CD4-positive, CD25-positive, alpha-beta regulatory T cell (primary cell): ENCODE measurements at places on chromosomes 2 and 18. TPM values are rescaled to one million over a fixed set of nuclear protein-coding genes. Genes with fewer than 3 reads are reported as not detected.

The CTNNA2 gene
- total RNA-seq, result not detected

- H3K27ac ChIP-seq, result no peak overlapping the region
- H3K36me3 ChIP-seq, result no peaks in the 10 kb centered on the region
- H3K27me3 ChIP-seq, result peaks cover 2% of the 10 kb centered on the region
- DNase-seq, result no peak
Measured at GRCh38 chr2:69104261-69104660, 91.3 kb downstream of the ANTXR1 start.

GRCh38 chr18:21851327-21851961, 110.9 kb downstream of the MIB1 start:
- peak; percentile 6 for DNase-seq
- no peaks in the 10 kb centered on the region for H3K27me3 ChIP-seq
- H3K4me3 ChIP-seq, result no peak overlapping the region
- no peaks in the 10 kb centered on the region for H3K4me1 ChIP-seq
- H3K27ac ChIP-seq, result no peak overlapping the region
- peaks cover 44% of the 10 kb centered on the region for H3K36me3 ChIP-seq

DNA sequence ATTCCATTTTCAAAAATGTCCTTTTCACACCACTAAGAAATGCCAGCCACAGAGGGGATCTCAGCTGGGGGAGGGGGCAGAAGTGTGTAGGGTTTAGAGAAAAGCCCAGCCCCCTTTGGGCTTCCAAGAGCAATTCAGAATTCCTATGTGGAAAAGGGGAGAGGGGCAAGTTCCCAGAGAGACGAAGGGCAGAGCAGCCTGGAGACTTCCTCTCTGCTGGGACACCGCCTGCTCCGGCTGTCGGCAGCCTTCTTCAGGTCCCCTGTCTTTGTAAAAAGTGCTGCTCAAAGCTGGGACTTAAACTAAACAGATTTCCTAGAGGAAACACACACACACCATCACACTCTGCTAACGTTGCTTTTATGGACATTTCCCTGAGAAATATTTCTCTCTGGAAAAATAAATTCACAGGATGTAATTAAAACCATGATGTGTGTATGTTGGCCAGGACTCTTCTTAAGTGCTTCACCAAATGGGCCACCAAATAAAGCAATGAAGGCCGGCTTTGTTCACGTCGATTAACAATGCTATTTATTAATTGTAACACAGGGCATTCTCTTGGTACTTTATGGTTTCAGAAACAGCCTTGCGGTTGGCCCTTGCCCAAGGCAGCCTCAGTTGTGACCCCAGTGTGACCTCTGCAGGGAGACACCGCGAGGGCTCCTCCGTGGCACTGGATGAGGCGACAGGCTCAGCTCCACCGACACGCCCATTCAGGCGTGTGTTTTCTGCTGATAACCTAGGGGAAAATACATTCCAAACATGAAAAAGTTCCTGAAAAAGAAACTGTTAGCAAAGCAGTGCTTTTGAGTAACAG, 5.6 kb upstream of the ASB1 start:
- no peak overlapping the region for H3K27ac ChIP-seq
- peaks cover 5% of the 10 kb centered on the region for H3K4me1 ChIP-seq
- no peak overlapping the region for H3K4me3 ChIP-seq
- no peak for DNase-seq
- no peaks in the 10 kb centered on the region for H3K27me3 ChIP-seq

- no peak for DNase-seq
- H3K36me3 ChIP-seq, result no peaks in the 10 kb centered on the region
- no peak overlapping the region for H3K4me3 ChIP-seq
- no peak overlapping the region for H3K27ac ChIP-seq
- no peaks in the 10 kb centered on the region for H3K4me1 ChIP-seq
- H3K27me3 ChIP-seq, result peaks cover 17% of the 10 kb centered on the region
Measured at GRCh38 chr2:200733713-200734198, 78.0 kb upstream of the BZW1 start.

The TRIM54 gene
- total RNA-seq, result not detected

DNA sequence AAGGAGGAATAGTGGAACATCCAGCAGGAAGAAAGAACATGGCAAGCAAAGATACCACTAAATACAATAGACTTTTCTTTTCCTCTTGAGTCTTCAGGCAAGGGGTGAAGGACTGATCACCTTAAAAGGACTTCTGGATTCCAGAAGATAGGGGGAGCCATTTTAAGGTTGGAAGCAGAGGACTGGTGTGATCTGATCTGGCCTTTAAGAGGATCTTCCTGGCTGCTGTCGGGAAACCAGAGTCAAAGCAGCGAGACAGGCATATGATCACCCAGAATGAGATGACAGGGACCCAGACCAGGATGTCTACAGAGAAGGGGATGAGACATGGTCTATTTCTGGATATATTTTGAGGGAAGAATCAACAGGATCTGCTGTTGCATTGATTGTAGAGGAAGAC, 558.0 kb downstream of the STK39 start:
- no peak overlapping the region for H3K27ac ChIP-seq
- H3K4me1 ChIP-seq, result no peaks in the 10 kb centered on the region
- DNase-seq, result no peak
- H3K4me3 ChIP-seq, result no peak overlapping the region
- no peaks in the 10 kb centered on the region for H3K36me3 ChIP-seq
- H3K27me3 ChIP-seq, result no peaks in the 10 kb centered on the region

DNA sequence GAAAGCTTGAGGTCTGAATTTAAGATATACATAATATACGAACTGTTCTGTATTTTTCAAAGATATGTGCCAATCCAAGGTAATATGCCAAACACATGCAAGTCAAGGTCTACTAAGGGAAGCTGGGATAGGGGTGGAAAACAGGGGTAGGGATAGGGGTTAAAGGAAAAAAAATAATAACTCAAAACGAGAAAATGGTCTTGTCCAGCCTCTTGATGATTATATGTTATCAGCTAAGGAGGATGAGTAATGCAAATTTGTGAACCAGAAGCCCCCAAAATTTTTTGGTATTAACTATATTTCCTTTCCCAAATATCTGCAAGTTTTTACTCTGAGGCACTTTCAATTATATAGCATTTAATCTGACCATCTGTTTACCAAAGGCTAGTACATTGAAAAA, 219.3 kb downstream of the ZEB2 start:
- H3K27ac ChIP-seq, result no peak overlapping the region
- no peaks in the 10 kb centered on the region for H3K4me1 ChIP-seq
- H3K27me3 ChIP-seq, result no peaks in the 10 kb centered on the region

- H3K36me3 ChIP-seq, result no peaks in the 10 kb centered on the region
- H3K27me3 ChIP-seq, result no peaks in the 10 kb centered on the region
- peak; percentile 42 for DNase-seq
- H3K27ac ChIP-seq, result no peak overlapping the region
- no peaks in the 10 kb centered on the region for H3K4me1 ChIP-seq
Measured at GRCh38 chr2:173210270-173211196, 134.9 kb downstream of the MAP3K20 start.

GRCh38 chr2:95267458-95268210, 6.6 kb upstream of the PROM2 start:
- no peak for DNase-seq
- no peak overlapping the region for H3K4me3 ChIP-seq
- no peak overlapping the region for H3K27ac ChIP-seq
- H3K4me1 ChIP-seq, result no peaks in the 10 kb centered on the region
- H3K27me3 ChIP-seq, result no peaks in the 10 kb centered on the region
- H3K36me3 ChIP-seq, result no peaks in the 10 kb centered on the region

The AQP12A gene
- total RNA-seq, result not detected

DNA sequence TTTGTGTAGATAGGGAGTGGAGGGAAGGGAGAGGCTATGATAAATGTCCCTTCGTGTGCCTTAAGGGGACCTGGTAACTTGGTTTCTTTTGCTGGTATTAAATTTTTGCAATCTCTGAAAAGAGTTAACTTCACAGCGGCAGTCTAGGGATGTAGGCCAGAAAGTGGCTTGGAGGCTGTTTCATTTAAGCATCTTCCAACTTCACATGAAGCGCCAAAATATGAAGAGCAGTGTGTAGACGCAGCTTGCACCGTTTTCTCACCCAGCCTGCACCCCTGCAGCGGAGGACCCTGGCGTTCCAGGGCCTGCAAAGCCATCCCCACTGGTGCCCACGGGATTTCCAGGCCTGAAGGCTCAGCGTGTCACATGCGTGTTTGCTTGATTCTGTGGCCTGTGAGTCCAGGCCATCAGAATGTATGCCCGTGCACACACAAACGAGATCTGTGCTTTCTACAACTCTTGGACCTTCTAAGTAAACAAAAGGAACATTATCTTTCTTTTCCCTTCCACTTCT, 87.2 kb upstream of the EPB41L3 start:
- H3K4me3 ChIP-seq, result no peak overlapping the region
- no peaks in the 10 kb centered on the region for H3K36me3 ChIP-seq
- H3K4me1 ChIP-seq, result peaks cover 15% of the 10 kb centered on the region
- peaks cover 21% of the 10 kb centered on the region for H3K27me3 ChIP-seq
- DNase-seq, result no peak
- no peak overlapping the region for H3K27ac ChIP-seq

GRCh38 chr18:42264497-42264896, 309.5 kb downstream of the PIK3C3 start:
- no peaks in the 10 kb centered on the region for H3K4me1 ChIP-seq
- H3K36me3 ChIP-seq, result no peaks in the 10 kb centered on the region
- H3K4me3 ChIP-seq, result no peak overlapping the region

DNA sequence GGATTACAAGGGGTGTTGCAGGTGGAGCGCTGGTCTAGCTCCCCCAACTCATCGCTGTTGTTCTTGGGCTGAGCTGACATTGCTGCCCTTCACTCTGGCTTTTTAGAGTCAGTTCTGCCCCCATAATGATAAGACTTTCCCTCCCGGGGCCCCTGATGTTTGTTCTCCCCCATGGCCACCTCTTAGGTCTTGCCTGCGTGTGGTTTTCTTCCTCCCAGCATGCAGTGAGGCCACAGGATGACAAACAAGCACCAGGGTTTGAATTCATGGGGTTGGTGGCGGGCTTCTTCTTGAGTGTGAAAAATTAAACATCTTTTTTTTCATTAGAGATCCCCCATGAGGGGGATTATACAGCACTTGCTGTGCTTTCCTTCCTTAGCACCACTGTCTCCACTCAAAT, 74.1 kb downstream of the CTAGE1 start:
- H3K27me3 ChIP-seq, result peaks cover 8% of the 10 kb centered on the region
- peaks cover 4% of the 10 kb centered on the region for H3K4me1 ChIP-seq
- H3K27ac ChIP-seq, result no peak overlapping the region
- no peaks in the 10 kb centered on the region for H3K36me3 ChIP-seq
- H3K4me3 ChIP-seq, result no peak overlapping the region
- DNase-seq, result no peak

DNA sequence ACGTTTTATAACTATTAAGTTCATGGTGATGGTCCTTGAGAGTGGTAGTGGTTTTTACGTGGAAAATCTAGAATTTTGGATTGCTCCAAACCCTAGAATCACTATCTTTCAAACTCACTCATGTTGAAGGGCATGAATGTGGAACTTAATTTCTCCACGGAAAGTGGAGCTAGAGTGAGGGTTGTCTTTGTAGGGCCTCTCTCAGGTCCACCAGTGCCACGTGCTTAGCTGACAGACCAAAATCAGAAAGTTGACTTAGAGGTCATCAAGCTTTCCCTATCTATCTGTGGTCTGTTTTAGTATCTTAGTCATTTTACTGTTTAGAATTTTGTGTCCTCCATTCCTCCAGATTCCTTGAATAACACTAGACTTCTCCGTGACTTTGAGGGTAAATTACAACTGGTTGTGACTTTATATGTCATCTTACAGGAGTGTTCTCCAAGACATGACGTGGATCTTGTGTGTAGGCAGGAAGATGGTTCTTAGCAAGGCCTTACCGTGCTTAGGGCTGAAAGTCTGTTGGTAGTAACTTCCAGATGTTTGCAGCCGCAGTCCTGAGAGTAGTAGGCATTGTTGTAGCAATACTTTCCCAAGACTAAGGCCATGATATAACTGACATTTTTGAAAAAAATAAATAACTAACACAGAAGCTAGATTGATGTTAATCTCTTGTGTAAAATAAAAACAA, 26.8 kb downstream of the DIS3L2 start:
- no peaks in the 10 kb centered on the region for H3K4me1 ChIP-seq
- no peak for DNase-seq

The ARHGEF4 gene
- 1.7 TPM for total RNA-seq

The RUFY4 gene
- 2.1 TPM for total RNA-seq

- H3K4me3 ChIP-seq, result no peak overlapping the region
- H3K4me1 ChIP-seq, result no peaks in the 10 kb centered on the region
- no peak overlapping the region for H3K27ac ChIP-seq
- H3K27me3 ChIP-seq, result peaks cover 6% of the 10 kb centered on the region
- no peaks in the 10 kb centered on the region for H3K36me3 ChIP-seq
- DNase-seq, result no peak
Measured at GRCh38 chr2:231887756-231888155, 38.4 kb downstream of the NPPC start.

DNA sequence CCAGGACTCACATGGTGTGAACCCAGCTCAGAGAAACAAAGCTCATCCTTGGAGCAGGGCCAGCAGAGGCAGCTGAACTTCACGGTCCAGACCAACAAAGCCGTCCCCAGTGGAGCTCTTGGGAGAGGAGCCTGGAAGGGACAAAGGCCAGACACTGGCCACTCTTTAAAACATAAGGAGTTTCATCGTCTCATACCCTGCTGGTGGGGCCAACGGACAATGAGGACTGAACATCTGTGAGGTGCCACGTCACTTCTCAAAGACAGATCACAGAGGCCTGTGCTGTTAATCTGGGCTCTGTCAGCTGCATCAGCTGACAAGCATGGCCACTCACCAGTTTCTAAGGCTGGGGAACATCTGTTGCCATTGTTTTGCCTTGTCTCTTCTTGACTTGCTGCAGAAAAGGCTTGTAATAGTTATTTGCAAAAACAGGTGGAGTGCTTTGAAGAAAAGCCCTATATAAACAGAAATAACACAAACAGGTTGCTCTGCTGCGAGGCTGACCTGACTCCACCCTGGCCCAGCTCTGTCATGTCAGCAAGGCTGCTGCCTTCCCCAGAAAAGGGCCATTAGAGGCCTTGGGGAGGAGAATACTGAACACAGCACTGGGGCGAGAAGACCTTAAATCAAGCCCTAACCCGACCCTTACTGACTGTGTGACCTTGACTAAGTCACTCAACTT, 68.1 kb upstream of the DAPL1 start:
- H3K4me3 ChIP-seq, result no peak overlapping the region
- no peaks in the 10 kb centered on the region for H3K4me1 ChIP-seq
- H3K27ac ChIP-seq, result no peak overlapping the region
- H3K27me3 ChIP-seq, result no peaks in the 10 kb centered on the region

The MC4R gene
- total RNA-seq, result not detected

The SP9 gene
- not detected for total RNA-seq

GRCh38 chr2:158714420-158714819, 80.7 kb upstream of the DAPL1 start:
- no peaks in the 10 kb centered on the region for H3K27me3 ChIP-seq
- H3K4me3 ChIP-seq, result no peak overlapping the region
- H3K27ac ChIP-seq, result no peak overlapping the region
- no peaks in the 10 kb centered on the region for H3K36me3 ChIP-seq

GRCh38 chr2:75064691-75065396, 106.4 kb downstream of the POLE4 start:
- H3K27ac ChIP-seq, result no peak overlapping the region
- no peak overlapping the region for H3K4me3 ChIP-seq
- no peaks in the 10 kb centered on the region for H3K36me3 ChIP-seq

GRCh38 chr2:241198381-241199279, 10.2 kb downstream of the ANO7 start:
- H3K4me3 ChIP-seq, result no peak overlapping the region
- no peaks in the 10 kb centered on the region for H3K27me3 ChIP-seq
- no peak overlapping the region for H3K27ac ChIP-seq
- no peak for DNase-seq
